NCI-H446 treated with DMSO at 0.1 percent for 48 hours (cell line): ENCODE measurements at places on chromosomes 16 and 17.

DNA sequence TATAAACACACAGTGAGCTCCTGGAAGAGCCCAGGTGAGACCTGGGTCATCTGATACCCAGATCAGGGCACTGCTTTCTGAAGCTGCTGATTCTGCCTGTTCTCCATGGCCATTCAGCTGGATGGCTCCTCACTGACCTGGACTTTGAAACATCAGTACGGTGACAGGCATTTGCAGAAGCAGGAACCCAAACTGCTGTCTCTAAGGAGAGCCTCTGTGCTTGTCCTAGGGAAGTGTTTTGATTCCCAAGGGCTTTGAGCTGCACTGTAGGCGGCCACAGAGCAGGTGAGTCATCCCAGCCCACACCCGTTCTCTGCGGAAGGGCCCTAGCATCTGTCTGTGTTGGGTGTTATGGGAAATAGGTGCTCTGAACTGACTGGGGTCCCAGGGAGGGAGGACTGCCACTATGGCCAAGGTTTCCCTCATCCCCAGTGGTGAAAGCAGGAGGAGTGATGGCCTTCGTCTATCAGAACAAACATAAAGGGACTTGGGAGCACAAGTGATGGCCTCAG lies 60.7 kb upstream of the ADCY9 start:
- no peak for DNase-seq

DNA sequence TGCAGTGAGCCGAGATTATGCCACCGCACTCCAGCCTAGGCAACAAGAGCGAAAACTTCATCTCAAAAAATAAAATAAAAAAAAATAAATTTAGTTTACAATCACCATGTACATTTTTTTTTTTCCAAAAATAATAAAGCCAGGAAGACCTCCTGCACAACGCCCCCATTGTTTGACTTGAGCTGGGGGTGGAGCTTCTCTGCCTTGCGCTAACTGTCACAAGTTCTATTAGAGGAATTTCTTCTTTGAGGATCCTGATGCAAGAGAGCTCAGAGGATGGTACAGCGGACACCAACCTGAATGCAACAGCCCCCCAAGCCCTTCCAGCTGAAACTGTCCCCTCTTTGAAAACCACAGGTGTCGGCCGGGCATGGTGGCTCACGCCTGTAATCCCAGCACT lies 24.9 kb upstream of the CBX4 start:
- DNase-seq, result no peak

- DNase-seq, result no peak
Observed at GRCh38 chr16:26642047-26642664, 424.6 kb upstream of the C16orf82 start.

GRCh38 chr16:23156946-23157460 lies 7.8 kb upstream of the USP31 start:
- DNase-seq, result no peak

- no peak for DNase-seq
Observed at GRCh38 chr16:61929776-61930175, 106.5 kb downstream of the CDH8 start.

DNA sequence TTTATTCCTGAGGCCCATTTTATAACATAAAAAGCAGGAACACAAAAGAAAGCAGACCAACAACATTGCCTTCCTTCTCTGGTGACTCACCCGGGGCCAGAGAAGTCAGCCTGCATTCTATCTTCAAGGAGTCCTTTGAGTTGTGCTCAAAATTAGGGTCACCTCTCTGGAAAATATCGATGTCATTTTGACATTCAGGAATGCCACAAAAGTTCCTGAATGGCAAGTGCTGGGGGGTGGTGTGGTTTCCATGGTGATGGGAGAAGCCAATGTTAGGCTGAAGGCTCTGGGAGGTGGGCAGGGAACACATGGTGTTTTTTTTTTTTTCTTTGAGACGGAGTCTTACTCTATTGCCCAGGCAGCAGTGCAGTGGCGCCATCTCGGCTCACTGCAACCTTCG lies 159.6 kb downstream of the HAPSTR1 start:
- DNase-seq, result no peak

DNA sequence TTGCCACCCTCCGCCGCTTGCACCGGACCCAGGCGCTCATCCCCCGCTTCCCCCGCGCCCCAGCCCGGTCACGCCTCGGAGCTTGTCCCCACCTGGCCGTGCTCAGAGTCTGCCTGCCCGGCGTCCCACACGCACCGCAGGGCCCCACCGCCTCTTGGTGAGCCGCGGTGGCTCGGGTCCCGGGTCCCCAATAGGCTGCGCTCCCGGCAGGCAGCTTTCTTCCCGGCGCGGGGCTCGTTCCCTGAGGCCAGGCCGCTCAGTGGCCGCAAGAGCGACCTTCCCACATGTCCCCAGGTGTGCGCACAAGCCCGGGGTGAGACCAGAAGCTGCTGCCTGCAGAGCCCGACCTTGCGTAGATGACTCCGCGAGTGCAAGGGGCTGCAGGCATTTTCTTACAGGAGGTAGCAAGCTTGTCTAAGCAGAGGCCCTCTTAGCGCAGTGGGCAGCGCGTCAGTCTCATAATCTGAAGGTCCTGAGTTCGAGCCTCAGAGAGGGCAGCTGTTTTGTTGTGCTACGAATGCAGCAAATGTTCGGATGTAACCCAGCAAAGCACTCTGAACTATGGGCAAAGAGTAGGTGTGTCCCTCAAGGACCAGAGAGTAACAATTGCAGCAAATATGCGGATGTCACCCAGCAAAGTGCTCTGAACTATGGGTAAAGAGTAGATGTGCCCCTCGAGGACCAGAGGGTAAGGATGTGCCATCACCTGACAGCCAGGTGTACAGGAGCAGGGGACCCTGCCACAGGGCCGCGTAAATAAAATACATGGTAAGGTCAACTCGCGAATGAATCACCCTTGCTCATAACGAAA lies 15.6 kb downstream of the TLE7 start:
- no peak for DNase-seq

- no peak for DNase-seq
Observed at GRCh38 chr17:11642655-11643054, 44.4 kb downstream of the DNAH9 start.

DNA sequence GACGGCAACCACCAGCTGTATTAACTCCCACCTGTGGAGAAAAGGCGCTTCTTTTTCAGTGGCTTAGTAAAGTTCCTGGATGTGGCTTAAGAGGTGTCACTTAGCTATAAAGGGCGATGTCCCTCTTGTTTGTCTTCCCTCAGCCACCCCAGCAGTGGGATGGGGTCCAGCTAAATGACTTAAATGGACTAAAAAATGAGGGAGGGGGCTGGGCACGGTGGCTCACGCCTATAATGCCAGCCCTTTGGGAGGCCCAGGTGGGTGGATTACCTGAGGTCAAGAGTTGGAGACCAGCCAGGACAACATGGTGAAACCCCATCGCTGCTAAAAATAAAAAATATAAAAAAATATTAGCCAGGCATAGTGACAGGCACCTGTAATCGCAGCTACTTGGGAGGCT lies 667.5 kb upstream of the RBFOX1 start:
- DNase-seq, result no peak

- no peak for DNase-seq
Observed at GRCh38 chr16:17301593-17302135, 169.1 kb downstream of the XYLT1 start.

- no peak for DNase-seq
Observed at GRCh38 chr17:34360601-34361270, 2.3 kb downstream of the CCL1 start.

GRCh38 chr17:44110823-44111633 lies 12.4 kb downstream of the HDAC5 start:
- peak; percentile 79 for DNase-seq

DNA sequence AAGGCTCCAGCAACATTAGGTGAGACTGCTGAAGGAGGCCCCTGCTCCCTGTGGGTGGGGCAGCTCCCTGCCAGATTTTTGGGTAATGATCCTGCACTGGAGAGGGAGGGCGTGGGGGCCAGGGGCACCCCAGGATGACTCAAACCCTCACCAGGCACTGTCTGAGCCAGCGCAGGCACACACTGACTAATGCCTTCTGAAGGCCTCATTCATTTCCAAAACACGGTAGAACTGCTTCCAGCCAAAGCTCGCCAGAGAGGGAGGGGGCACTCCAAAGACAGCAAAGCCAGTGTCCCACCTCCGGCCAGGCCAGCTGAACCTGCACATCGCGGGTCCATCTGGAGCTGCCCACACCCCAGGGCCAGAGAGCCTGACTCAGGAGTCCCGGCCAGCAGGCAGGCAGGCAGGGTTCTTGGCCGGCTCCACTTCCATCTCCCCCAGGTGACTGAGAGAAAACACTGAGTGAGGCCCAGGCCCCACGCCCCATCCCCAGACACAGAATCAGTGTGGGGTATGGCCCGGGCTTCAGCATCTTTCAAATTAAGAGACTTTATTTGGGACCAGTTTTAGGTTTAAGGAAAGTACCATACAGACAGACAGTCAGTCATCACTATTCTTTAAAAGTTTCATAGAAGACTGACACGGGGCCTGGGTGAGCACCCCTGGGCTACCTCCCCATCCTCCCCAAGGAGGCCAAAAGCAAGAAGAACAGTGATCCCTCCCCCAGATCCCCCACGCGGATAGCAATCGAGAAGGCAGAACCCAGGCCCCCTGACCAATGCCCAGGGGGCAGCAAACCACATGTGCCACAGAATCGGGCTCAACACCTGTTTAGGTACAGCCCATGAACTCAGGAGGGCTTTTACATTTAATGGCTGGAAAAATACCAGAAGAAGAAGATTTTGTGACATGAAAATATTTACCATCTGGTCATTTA lies 2.3 kb downstream of the PIEZO1 start:
- DNase-seq, result no peak

DNA sequence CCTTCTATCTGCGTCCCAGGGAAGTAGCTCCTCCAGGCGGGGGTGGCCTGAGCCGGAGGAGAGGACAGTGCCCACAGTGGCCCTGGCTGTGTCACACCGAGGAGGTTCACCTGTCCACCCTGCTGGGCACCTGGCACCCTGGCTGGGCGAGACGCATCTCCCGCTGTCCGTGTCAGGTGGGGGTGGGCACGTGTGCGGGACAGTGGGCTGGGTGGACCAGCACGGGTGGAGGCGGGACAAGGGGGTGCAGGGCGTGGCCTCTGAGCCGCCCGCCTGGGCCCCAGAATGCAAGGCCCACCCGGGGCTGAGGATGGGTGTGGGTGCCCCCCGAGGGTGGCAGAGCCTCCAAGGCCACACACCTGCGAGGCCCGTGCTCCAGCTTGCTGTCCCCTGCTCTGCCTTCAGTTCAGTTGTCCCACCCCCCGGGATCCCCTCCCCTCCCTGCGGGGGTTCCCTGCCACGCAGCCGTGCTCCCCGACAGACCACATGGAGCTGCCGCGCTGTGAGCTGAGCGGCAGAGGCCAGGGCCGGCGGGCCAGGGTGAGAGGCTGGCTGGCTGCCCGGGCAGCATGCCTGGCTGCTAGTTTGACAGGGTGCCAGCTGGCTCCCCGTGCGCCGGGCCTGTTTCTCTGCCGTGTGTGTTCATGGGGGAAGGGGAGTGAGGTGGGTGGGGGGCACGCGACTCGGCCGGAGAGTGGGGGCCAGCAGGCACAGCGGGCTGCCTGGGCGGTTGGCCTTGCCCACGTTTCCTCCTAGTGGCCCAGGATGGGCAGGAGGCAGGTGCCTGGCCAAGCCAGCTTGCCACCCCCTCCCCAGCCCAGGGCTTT lies 33.9 kb downstream of the BAHCC1 start:
- DNase-seq, result peak; percentile 63

DNA sequence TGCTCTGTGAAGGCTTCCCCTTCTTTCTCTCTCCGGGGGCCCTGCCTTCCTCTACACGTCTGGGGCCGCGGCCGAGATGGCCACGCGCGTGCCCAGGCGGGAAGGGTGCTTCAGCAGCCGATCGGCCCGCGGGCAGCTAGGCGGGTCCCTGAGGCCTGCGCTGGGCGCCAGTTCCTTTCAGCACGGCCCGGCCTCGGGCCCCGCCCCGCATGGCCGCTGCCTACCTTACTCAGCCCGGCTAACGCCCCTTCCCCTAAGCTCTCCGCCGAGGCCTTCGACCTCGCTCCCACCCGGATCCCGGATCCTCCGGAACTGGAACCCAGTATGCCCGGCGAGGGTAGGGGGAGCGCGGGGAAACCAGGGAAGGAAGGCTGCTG lies 335 bp downstream of the TMEM11 start:
- no peak for DNase-seq

GRCh38 chr16:85422196-85422631 lies 190.9 kb upstream of the GSE1 start:
- DNase-seq, result no peak

DNA sequence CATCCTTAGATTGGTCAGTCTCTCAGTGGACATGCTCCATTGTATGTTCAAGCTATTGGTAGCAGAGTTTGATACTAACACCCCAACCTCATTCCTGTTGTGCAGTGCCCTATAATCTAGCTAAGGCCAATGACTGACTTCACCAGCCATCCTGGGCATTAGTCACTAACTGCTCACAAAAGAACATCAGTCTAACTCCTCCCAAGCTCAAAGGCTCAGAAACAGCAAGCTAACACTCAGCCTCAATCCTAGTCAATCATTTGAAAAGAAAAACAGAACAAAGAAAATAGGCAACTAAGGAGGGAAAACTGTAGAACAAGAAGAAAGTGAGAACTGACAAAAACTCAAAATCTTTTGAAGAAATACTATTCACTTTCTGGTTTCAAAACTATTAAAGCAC lies 199.1 kb upstream of the C17orf78 start:
- DNase-seq, result no peak

DNA sequence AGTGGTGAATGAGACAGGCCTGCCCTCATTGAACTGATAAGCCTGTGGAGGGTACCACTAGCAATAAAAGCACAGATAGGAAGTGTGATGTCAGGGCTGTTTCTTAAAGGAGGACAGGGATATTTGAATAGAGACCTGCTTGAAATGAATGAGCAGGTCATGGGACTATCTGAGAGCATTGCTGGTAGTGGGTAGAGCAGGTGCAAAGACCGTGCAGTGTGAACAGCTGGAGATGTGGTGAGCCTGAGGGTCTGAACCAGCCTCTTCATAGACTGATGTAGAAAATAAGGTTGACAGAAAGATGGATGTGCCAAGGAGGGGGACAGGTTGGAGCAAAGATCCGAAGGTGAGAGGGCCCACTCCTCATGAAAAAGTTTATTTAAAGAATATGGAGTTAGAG lies 2.4 kb downstream of the NUP93 start:
- DNase-seq, result no peak

GRCh38 chr17:43953746-43954145 lies at the start of gene PYY:
Gene PYY, minus strand, starts transcription at chr17:43953940. Its CDS starts 457 bp downstream, at chr17:43953483.
- DNase-seq, result no peak

DNA sequence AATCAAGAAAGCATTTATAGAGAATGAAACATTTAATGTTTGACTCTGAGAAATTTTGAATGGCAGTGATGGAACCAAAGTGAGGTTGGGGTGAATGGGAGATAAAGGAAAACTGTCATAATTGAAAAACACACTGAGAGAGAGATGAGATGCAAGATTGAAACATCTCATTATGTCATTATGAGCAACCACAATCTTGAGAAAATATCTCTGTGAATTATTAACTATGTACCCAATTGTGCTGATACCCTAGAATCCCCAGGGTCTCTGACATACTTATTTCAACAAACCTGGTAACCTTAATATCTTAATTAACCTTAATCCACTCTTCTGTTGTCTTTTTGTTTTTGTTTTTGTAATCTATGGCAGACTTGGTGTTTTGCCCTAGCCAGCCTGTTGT lies 143.5 kb upstream of the HLF start:
- DNase-seq, result no peak

DNA sequence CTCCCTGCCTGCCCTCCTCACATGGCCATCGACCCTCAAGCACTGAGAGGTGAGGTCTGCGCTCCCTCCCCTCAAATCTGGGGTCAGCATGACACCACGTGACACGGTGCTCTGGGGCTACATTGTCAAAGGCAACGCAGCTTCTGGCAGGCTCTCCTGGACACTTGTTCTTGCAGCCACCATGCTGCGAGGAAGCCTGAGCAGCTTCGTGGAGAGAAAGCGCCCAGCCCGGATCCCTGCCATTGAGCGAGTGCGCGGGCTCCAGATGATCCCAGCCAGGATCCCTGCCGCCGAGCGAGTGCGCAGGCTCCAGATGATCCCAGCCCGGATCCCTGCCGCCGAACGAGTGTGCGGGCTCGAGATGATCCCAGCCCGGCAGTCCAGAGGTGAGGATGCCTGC lies 70.9 kb upstream of the METRNL start:
- no peak for DNase-seq
